MV-4-11 (cell line): ENCODE measurements at places on chromosomes 13 and 19.

DNA sequence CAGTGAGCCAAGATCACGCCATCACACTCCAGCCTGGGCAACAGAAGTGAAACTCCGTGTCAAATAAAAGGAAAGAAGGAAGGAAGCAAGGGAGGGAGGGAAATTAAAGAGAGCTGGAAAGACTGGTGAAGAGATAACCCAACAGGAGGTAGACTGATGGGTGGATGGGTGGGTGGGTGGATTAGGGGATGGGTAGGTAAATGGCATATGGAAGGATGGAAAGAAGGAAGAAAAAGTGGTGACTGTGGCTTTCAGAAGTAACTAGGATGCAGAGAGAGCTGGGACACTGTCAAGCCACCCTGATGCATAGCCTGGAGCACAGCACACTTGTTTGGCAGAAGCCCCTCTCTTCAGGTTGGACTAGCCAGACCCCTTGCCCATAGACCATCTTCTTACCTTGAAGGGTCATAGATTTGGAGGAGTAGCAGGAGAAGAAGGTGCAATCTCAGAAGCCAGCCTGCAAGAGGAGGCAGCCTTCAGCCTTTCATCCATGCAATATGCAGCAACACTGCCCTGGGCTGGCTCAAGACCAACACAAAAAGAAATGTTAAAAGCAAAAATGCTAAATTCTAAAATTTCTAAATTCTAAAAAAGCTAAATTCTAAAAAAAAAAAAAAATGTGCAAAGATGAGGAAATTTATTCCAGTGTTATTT lies 5.1 kb downstream of the IQCN start:
- peak; percentile 33 for DNase-seq

- DNase-seq: no peak
Observed at GRCh38 chr13:54965881-54966280, 1937.3 kb downstream of the OLFM4 start.

- peak; percentile 67 for DNase-seq
Observed at GRCh38 chr19:11570039-11570462, 7.4 kb downstream of the ACP5 start.

DNA sequence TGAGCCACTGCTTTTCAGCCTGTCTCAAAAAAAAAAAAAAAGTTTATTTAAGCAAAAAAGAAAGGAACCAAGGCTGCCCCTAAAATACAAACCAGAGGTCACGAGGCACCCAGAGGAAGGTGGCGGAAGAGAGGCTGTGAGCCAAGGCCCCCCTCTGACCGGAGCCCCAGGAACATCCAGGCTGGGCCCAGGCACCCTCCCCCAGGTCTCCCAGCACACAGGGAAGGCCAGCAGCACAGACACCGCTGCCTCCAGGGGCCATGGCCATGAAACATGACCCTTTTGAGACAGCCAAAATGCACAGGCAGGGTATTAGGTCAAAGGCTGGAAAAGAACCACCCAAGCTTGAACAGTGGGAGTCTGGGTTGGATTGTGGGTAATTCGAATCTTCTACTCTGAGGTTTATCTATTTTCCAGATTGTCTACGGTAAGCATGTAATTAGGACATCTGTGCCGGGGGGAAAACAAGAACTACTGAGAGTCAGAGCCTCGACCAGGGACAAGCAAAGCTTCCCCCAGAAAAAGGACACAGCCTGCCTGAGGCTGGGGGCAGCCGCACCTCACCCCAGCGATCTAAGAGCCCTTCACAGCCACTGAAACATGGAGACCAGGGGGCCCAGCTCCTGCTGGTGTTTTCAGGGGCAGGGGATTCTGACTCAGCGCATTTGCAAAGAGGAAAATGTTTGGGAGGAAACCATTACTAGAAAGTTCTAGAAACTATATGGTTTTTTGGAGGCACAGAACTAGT lies 8.4 kb downstream of the PEX11G start:
- no peak for DNase-seq

DNA sequence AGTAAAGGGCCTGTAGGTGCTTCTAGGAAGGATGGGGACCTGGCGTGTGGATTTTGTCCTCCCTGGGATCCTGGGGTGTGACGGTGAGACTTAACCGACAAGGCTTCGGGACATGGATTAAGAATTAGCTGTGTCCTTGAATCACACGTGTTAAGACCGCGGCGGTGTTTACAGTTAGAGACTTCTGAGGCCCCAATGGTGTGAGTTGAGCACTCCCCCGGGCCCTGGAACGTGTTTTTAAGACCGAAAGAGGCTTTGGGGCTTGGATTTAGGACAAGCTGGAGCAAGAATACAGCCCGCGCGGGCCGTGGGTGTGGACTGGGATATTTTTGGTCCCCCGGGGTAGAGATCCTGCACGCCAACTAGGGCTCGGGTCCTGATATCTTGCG lies 1.2 kb upstream of the SLC27A1 start:
- no peak for DNase-seq

DNA sequence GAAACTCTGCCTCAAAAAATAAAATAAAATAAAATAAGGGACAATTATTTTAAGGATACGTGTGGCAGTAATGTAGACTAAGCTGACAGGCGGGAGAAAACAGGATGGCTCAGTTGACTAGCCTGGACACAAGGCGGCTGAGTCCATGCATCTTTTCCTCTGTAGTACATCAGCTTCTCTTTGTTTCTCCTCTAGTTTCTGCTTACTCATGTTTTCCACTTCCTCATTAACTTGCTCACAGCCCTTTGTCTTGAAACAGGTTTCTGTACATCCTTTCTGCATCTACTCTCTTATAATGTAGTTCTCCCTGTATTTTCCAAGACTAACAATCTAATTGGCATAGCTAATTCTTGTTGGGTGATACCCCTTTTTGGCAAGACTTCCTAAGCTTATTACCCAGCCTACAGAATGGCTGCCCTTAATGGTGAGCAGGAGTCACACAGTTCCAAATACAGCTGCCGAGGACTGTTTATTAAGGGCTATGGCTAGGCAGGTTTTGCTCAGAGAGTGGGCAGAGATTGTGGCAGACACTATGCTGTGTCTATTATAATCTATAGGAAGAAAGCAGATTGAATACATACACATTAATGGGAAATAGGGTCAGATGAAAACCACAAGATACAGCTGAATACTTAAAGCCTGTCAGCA lies 58.7 kb upstream of the KLF5 start:
- peak; percentile 79 for DNase-seq

GRCh38 chr13:28493740-28494503 lies 1.0 kb downstream of the FLT1 start:
- DNase-seq: no peak

DNA sequence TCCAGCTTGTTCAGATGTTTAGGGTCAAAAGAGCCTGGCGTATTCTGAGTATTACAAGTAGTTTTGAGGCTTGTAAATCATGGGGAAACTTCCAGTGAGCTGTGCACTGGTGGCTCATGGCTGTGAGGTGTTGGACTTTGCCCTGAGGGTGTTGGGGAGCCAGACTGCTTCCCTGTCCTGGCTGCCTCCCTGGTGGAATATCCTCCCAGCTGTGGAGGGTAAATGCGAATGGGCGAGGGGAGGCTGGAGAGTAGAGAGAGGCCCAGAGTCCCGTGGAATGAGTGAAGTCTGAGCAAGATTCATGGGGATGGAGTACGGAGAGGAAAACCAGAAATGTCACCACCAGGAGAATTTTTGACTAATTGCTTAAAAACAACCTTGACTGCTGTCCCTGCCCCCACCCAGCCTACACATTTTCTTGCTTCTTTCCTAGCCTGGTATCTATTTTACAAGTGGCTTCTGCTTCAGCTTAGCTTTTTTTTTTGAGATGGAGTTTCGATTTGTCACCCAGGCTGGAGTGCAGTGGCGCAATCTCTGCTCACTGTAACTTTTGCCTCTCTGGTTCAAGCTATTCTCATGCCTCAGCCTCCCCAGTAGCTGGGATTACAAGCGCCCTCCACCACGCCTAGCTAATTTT lies 3.7 kb downstream of the SNRPA start:
- peak; percentile 95 for DNase-seq

- DNase-seq: no peak
Observed at GRCh38 chr13:111421216-111421615, 100.8 kb downstream of the TEX29 start.

DNA sequence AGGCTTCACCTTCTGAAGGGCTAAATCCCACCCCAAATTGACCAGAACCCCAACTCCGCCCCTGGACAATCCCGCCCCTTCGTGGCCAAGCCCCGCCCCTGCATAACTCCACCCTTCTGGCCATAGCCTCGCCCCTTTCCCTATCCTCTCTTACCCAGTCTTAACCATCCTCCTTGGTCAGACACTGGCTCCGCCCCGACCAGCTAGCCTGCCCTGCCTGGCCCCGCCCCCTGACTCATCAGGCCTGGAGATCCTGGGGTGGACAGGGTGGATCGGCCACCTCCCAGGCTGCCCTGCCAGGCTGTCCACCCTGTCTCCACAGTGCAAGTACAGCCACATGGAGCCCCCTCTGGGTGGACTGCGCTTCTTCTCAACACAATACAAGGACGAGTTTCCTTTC lies 8.0 kb upstream of the ZNF358 start:
- peak; percentile 69 for DNase-seq

- no peak for DNase-seq
Observed at GRCh38 chr13:33087790-33088189, 71.6 kb downstream of the KL start.

DNA sequence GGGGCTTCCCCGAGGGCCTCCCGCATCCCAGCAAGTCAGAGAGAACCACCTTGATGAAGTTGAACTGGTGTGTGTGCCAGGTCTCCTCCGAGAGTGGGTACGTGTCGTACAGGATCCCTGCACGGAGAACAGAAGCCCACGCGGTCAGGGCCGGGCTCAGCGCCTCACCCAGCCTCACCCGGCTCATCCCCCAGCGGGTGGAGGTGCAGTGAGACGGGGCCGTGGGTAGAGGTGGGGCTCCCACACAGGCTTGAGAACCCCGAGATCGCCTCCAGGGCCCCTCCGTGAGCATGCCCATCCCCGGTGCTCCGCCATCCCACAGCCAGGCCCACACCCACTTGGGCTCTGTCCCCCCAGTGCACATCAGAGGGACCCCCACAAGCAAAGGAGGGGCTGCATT lies 2.3 kb downstream of the GAMT start:
- no peak for DNase-seq

DNA sequence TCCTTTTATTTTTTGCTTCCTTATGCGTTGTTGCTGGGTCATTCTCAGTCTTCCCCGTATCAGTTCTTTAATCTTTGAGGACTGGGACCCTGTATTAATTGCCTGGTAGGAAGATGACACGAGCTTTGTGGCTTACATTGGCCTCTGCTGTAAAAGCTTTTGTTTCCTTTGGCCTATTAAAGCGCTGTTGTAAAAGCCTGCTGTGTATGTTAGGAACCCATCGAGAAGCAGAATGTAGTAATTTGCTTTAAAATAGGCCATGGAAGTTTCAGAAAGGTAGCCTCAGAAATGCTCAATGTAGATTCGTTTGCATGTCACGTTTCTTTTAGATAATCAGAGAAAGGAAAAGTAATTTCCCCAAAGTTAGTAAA lies 257.5 kb upstream of the STARD13 start:
- DNase-seq: no peak

GRCh38 chr19:17517898-17518297 lies 6.4 kb downstream of the PGLS start:
- DNase-seq: no peak

DNA sequence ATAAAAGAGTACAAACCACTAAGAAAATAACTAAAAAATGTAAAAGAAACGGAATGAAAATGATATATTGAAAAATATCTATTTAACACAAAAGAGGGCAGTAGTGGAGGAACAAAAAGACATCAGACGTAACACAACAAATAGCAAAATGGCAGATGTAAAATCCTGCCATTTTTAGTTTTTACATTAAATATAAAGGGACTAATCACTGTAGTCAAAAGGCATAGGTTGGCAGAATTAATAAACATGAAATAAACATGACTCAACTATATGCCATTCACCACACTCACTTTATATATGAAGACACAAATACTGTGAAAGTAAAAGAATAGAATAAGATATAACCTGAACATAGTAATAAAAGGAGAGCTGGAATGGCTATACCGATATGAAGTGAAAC lies 11.0 kb downstream of the MTUS2 start:
- DNase-seq: no peak

DNA sequence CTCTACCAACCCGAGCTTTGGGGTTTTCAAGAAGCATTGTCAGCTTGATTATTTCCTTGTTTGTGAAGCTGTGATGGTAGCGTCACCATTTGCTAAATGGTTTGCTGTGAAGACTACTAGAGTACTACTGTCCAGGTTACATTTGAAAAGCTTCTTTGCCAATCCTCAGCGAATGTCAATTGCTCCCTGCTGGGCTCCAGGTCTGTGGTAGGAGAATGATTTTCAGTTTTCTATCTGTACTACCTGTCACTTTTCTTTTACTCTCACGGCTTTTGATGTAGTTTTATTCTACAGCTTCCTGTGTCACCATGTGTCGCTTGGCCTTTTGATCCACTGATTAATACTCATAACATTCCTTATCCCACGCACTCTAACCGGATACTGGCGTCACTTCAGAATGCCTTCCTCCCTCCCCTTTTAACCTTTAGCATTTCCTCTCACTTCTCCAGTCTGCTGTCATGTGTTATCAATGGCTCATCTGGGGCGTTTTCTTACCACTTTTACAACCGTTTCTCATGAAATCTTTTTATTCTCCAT lies 7.5 kb upstream of the GPR183 start:
- DNase-seq: no peak

GRCh38 chr19:23665651-23666410 lies 21.2 kb downstream of the ZNF675 start:
- no peak for DNase-seq

DNA sequence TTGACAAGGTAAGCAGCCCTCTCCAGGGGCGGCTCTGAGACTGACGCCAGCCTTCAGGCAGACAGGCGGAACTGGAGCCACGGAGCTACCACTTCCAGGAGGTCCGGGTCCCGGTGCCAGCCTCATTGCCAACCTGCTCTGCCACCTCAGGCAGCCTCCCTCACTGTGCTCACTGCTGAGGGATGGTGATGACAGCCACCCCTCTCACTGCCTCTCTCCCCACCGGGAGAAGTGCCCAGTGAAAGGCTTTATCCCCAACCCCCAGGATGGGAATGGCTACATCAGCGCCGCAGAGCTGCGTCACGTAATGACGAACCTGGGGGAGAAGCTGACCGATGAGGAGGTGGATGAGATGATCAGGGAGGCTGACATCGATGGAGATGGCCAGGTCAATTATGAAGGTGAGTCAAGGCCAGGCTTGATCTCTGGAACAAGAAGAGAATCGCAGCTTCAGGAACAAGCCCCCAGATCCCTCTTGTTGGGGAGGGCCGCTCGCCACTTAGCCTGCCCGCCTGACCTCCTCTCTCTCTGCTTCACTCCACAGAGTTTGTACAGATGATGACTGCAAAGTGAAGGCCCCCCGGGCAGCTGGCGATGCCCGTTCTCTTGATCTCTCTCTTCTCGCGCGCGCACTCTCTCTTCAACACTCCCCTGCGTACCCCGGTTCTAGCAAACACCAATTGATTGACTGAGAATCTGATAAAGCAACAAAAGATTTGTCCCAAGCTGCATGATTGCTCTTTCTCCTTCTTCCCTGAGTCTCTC lies 7.6 kb downstream of the CALM3 start:
- DNase-seq: no peak

GRCh38 chr19:56134654-56134921 lies 6.5 kb upstream of the ZNF444 start:
- DNase-seq: peak; percentile 51
